ENCODE measurements at places on chromosomes 16 and 17.
A peak's percentile ranks its signal among the peaks of the same experiment; 100 is the strongest.

DNA sequence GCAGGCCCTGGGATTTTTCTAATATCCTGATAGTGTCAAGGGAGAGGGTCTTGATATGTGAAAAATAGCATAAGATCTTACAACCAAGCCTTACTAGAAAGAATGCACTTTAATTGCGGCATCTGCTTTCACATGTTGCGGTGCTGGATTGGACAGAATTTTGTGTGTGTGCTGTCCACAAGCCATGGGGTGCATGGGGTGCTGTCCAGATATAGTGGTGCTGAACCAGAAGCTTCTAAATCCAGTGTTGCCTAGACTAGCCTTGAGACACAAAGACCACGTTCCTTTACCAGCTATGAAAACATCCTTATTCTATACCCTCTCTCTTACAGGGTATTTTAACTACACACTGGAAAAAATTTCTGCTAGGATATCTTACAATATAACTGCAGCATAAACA, 244.0 kb downstream of the TMEM114 start:
- no peak for DNase-seq

DNA sequence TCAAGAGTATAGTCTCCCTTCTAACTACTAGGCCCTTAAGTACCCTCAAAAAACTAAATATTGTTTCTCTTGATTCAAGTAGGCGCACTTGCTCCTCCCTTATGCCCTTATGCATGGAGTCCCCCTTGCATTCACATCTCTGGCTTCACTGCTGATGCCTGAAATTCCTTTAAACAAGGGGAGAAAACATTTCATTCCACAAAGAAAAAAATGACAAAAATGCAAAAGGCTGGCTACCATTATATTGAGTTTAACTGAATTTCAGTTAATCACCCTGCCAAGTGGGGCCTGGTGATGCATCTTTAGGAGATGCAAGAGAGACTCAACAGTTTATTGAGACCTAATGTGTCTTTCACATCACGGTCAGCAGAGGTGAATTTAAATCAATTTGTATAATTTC, 35.6 kb downstream of the CRLF3 start:
- DNase-seq: no peak

DNA sequence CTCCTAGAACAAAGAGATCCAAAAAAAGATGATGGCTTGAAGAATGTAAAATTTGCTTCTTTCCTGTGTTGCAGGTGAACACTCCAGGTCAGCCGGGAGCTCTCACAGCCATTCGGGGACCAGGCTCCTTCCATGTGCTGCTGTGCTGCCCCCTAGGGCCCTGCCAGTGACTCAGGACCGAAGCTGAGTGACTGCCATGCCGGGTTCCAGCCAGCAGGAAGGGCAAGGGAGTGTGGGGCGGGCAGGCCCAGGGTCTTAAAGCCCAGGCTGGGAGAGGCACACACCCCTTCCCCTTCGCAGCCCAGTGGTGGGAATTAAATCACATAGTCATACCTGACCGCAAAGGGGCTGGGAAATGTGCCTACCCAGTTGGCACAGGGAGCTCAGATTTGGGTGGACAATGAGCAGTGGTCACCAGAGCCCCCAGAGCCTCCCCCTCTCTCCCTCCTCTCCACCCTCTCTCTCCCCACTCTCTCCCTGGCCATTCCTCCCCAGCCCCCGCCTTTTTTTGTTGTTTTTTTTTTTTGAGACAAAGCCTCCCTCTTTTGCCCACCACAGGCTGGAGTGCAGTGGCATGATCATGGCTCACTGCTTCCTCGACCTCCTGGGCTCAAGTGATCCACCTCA, 11.5 kb downstream of the EPOP start:
- no peak for DNase-seq

DNA sequence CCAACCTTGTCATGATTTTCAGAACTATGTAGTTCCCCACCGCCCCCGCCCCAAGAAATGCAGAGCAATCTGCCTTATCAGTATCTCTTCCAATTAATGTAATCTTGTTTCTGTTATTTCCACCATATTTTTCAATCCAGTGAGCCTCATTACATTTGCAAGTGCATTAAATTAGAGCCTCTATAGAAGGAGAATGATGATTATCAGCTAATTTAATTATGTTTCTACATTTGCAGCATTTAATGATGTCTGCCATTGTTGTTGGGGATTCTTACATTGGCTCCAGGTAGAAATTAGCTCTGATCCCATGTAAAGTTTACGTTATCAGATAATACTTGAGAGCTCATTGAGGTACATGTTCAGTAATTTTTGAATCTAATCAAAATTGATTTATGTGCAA, 707.0 kb upstream of the RBFOX1 start:
- DNase-seq: no peak

DNA sequence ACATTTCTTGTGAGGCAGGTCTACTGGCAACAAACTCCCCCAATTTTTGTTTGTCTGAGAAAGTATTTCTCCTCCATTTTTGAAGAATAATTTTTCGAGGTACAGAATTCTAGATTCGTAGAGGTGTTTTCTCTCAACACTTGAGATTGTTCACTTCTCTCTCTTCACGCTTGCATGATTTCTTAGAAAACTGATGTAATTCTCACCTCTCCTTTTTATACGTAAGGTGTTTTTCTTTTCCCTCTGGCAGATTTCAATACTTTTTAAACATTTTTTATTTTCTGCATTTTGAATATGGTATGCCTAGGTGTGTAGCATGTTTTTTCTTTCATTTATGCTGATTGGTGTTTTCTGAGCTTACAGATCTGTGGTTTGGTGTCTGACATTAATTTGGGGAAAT, 201.5 kb upstream of the AXIN2 start:
- DNase-seq: no peak

DNA sequence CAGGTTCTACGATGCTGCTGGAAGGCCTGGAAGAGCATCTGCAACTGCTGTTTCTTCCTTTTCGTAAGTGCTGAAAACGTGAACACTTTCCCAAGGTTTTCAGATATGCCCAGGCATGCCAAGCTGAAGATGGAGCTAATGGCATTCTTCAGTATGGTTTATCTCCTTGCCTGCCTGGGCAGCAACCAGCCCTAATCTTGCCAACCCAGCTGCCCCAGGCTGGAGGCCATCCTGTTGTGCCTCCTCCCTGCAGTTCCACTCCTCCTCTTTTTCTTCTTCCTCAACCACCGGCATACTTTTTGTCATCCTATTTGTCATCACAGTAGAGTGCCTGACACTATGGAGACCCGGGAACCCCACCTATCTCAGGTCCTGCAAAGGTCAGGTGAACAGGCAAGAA, 1849.3 kb downstream of the TP53TG3F start:
- DNase-seq: no peak

DNA sequence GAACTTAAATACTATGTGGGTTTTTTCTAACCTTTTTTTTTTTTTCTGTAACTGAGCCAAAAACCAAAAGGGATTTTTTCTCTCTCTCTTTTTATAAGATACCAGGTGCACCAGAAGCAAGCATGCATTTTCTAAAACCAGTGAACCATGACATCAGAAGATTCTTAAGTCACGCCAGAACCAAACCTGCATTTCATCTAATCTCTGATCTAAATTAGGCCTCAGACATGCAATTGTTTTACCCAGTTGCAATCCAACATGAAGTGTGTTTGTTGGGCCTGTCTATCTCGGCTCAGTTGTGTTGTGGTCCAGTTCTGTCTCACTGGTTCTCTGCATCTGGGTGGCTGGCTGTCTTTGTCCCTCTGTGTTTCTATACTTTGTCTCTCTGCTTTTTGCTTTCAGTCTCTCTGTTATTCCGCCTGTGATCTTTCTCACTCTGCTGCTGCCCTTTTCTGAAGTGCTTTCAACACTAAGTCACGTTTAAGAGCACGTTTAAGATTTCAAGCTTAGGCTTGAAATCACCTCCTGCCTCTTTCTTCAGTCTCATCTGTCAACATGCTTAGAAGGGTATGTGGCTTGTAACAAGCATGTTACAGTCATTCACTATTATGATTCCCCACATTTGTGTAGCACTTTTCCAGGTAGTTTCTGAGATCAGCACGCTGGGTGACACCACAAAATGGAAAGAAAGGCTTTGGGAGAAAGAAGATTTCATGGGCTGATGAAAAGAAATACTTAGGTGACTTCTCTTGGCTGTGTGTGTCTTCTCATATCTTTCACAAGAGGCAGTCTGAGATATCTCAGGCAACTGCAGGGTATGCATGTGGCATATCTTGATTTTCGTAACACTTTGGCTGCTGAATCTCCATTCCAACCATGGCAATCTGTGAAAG, 488.9 kb downstream of the SHISA9 start:
- DNase-seq: no peak

DNA sequence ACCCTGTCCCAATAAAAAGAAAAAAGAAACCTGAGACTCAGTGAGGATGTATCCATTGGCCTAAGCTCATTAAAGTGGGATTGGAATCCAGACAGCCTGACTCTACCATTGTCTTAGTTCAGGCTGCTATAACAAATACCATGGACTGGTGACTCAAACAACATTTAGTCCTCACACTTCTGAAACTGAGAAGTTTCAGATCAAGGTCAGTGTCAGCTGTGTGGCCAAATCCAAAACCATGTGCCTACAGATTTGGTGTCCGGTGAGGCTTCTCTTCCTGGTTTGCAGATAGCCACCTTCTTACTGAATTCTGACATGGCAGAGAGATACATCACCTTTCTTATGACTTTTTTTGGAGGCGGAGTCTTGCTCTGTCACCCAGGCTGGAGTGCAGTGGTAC, 53.3 kb upstream of the KDM8 start:
- no peak for DNase-seq

- no peak for DNase-seq
Observed at GRCh38 chr17:77778636-77779489, 179.6 kb upstream of the TNRC6C start.

DNA sequence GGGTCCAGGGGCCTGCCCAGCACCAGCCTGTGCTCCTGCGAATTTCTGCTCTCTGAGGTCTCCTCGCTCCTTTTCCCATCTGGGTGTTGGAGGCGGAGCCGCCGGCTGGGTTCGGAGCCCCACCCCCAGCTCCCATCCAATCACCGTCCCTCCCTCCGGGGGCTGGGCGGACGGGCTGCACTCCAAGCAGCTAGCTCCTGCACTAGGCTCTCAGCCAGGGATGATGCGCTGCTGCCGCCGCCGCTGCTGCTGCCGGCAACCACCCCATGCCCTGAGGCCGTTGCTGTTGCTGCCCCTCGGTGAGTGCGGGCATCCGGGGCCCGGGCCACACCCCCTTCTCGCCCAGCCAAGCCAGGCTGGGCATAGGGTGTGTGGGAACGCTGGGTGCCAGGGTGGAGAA, at the start of gene NRN1L:
Gene NRN1L (plus strand): TSS at position 202 of the 400 bp plus-strand sequence. CDS start 19 bp downstream, at position 221.
- DNase-seq: peak; percentile 79

GRCh38 chr17:70238646-70239045, 69.3 kb downstream of the KCNJ2 start:
- DNase-seq: no peak

- peak; percentile 81 for DNase-seq
Observed at GRCh38 chr17:15185625-15185991, 79.5 kb downstream of the PMP22 start.

DNA sequence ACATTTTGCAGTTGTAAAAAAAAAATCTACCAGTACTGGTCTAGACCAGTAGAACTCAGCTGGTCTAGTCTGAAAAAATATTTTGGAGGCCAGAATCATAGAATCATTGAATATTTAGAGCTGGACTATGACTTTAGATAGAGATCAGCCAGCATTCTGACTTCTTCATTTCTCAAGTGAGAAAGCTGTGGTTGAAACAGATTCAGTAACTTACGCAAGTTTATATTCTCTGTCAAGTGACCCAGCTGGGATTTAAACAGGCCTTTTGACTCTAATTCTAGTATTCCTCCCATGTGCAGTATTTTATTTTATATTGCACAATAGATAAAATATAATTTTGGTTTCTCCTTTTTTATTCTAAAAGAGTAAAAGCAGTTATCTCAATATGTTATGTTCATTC, 4.9 kb downstream of the TNRC6A start:
- DNase-seq: peak; percentile 19

- no peak for DNase-seq
Observed at GRCh38 chr16:57951204-57951960, 19.5 kb downstream of the CNGB1 start.

GRCh38 chr17:72142614-72143013, 21.8 kb downstream of the SOX9 start:
- no peak for DNase-seq

DNA sequence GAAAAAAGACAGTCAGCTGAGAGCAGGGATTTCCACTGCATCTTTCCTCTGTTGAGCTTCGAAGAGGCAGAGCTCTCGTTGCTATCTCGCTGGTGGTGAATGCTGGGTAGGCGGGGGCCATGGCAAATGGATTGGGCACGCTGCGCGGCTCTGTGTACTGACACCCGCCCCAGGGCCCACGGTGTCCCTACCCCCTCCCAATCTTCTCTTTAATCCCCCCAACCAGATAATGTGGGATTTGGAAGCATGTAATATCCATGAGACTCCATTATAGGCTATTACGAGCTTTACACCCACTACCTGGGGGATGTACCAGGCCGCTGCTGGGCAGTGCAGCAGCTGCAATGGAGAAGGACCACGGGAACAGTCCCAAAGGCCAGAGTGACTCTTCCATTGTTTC, 8.3 kb downstream of the PIPOX start:
- DNase-seq: no peak

DNA sequence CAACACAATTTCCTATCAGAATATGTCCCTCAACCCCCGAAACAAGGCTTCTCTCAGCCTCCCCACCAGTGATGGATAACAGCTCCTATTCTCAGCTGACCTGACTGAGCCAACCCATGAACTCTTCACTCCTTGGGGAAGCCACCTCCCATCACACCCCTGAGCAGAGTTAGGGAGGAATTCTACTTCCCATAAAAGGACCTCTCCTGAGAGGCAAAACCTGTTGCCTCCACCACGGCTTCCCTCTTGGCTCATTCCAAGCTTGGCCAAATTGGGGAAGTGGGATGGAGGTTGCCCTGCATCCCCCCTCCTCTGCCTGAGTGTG, 5.7 kb upstream of the RASL10B start:
- no peak for DNase-seq

DNA sequence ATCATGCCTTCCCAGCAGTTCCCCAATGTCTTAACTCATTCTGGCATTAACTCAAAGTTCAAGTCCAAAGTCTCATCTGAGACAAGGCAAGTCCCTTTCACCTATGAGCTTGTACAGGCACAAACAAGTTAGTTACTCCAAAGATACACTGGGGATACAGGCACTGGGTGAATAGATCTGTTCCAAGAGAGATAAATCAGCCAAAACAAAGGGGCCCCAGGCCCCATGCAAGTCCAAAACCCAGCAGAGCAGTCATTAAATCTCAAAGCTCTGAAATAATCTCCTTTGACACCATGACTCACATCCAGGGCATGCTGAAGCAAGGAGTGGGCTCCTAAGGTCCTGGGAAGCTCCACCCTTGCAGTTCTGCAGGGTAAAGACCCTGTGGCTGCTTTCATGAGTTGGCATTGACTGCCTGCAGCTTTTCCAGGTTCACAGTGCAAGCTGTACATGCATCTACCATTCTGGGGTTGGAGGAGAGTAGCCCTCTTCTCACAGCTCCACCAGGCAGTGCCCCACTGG, 332.2 kb upstream of the KIF2B start:
- DNase-seq: no peak

- DNase-seq: no peak
Observed at GRCh38 chr16:15741207-15741871, 91.3 kb downstream of the NDE1 start.

Measured in AG09319 (cell line).